ENCODE measurements at places on chromosomes 1 and 21.

GRCh38 chr1:207311888-207312603 lies 9.4 kb upstream of the CD55 start:
- no peak overlapping the region for H3K4me3 ChIP-seq
- no peaks in the 10 kb centered on the region for H3K4me1 ChIP-seq
- H3K27me3 ChIP-seq = no peaks in the 10 kb centered on the region
- no peak for DNase-seq
- H3K36me3 ChIP-seq = no peaks in the 10 kb centered on the region

GRCh38 chr1:243440406-243440805 lies 184.6 kb downstream of the SDCCAG8 start:
- H3K4me1 ChIP-seq = no peaks in the 10 kb centered on the region
- no peaks in the 10 kb centered on the region for H3K27me3 ChIP-seq
- no peak for DNase-seq
- H3K27ac ChIP-seq = no peak overlapping the region
- no peaks in the 10 kb centered on the region for H3K36me3 ChIP-seq

DNA sequence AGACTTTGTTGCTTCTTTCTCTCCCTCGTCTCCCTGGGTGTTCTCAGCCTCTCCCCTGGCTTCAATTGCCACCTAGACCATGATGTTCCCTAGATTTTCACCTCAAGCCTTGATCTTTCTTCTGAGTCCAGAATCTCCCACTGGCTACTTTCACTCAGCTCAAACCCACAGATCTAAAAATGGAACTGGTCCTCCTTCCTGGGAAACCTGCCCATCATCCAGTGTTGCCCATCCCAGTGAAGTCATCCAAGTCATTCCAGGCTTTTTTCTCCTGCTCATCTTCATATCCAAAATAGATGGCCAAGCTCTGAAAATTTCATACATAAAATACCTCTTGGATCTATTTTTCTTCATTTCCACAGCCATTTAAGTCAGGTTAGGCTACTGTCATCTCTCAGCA lies 347.4 kb downstream of the KCNH1 start:
- H3K4me3 ChIP-seq = no peak overlapping the region
- H3K27me3 ChIP-seq = no peaks in the 10 kb centered on the region
- no peaks in the 10 kb centered on the region for H3K4me1 ChIP-seq
- no peak overlapping the region for H3K27ac ChIP-seq
- H3K36me3 ChIP-seq = no peaks in the 10 kb centered on the region

GRCh38 chr1:158117854-158118704 lies 62.6 kb upstream of the CD1D start:
- no peaks in the 10 kb centered on the region for H3K4me1 ChIP-seq
- no peaks in the 10 kb centered on the region for H3K36me3 ChIP-seq
- DNase-seq = peak; percentile 72

GRCh38 chr21:35943752-35944151 lies 116.6 kb downstream of the SETD4 start:
- DNase-seq = no peak
- no peaks in the 10 kb centered on the region for H3K36me3 ChIP-seq
- H3K27ac ChIP-seq = no peak overlapping the region
- H3K4me1 ChIP-seq = no peaks in the 10 kb centered on the region

GRCh38 chr1:170461291-170461747 lies 70.6 kb upstream of the GORAB start:
- H3K27me3 ChIP-seq = no peaks in the 10 kb centered on the region
- no peak overlapping the region for H3K4me3 ChIP-seq
- DNase-seq = no peak
- no peaks in the 10 kb centered on the region for H3K4me1 ChIP-seq
- H3K27ac ChIP-seq = no peak overlapping the region

DNA sequence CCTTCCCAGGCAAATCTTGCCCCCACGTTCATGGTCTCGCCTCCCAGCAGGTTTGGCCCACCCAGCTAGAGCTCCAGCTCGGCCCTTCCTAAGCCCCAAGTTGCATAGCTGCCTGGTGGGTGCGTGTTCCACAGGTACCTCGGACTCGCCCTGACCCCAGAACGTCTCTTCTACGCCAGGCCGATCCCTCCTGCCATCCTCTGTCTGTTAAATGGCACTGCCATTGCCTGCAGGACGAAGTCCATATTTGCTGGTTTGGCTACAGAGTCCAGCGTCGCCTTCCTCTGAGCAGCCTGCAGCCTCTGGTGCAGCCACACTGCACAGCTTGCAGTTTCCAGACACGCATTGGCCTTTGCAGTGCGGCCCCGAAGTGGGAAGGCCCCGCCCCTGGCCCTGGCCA lies 228.1 kb downstream of the SDCCAG8 start:
- no peak for DNase-seq
- H3K27me3 ChIP-seq = no peaks in the 10 kb centered on the region
- H3K4me1 ChIP-seq = no peaks in the 10 kb centered on the region
- no peak overlapping the region for H3K4me3 ChIP-seq

- H3K4me3 ChIP-seq = peak overlapping the region; percentile 99
- peaks cover 9% of the 10 kb centered on the region for H3K36me3 ChIP-seq
- no peaks in the 10 kb centered on the region for H3K4me1 ChIP-seq
- peak overlapping the region; percentile 93 for H3K27ac ChIP-seq
Observed at GRCh38 chr1:236524142-236524894, 536 bp downstream of the LGALS8 start.

DNA sequence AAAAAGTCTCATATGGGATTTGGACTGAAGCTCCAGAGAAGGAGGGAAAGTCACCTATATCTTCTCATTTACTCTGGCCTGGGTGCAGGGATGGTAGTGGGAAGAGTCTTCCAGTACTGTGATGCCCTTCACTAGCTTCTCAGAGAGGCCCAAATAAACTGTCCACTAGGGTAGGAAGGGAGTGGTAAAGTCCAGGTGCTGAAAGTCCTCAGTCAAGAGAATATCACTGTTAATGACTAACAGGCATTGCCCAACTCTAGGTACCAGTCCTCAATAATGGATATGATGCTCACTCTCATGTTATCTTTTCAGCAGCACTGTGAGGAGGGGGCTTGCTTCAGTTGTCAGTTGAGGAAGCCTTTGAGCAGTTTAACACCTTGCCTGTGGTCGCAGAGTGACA lies 64.0 kb downstream of the LHX8 start:
- no peaks in the 10 kb centered on the region for H3K4me1 ChIP-seq
- H3K27me3 ChIP-seq = no peaks in the 10 kb centered on the region
- H3K36me3 ChIP-seq = no peaks in the 10 kb centered on the region

DNA sequence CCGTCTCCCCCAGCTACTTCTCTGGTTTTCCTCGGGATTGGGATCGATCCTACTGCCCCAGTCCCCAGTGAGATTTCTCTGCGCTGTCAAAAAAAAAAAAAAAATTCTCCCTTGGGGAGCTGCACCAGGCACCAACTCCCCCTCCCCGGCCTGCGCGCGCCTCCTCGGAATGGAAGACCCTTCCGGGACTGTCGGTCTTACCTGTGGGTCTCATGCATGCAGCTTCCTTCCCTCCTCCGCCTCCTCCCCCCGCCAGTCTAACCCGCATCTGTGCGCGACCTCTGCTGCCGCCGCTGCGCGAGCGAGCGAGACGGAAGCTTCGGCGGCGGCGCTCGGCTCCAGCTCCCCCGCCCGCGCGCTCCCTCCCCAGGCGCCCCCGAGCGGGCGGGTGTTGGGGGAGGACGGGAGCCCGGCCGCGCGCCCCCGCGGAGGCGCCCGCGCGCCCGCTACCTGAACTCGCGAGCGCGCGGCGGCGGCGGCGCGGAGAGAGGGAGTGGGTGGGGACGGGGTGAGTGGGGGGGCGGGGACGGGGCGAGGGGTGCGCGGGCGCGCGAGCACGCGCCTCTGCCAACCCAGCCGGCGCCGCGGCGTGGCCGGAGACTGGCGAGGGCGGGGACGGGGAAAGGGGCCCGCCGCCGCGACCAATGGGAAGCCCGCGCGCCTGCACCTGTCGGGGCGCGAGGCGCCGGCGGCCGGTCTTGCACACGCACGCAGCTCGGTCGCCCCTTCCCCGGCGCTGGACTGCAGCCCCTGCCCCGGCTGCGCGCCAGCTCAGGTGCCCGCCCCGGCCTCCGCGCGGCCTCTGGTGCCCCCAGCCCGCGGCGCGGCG lies at the start of gene SUSD4:
TSS of gene SUSD4 (minus strand) at position 321 of the 829 bp plus-strand sequence. CDS start 751 bp downstream, outside the sequence.
- H3K27me3 ChIP-seq = no peaks in the 10 kb centered on the region
- no peaks in the 10 kb centered on the region for H3K4me1 ChIP-seq
- H3K4me3 ChIP-seq = peak within 1 kb of the TSS; percentile 36
- peak; percentile 90 for DNase-seq
- no peak within 1 kb of the TSS for H3K27ac ChIP-seq

GRCh38 chr1:238562341-238562740 lies 671.6 kb upstream of the ZP4 start:
- no peaks in the 10 kb centered on the region for H3K4me1 ChIP-seq
- no peak for DNase-seq
- H3K36me3 ChIP-seq = no peaks in the 10 kb centered on the region
- no peaks in the 10 kb centered on the region for H3K27me3 ChIP-seq

DNA sequence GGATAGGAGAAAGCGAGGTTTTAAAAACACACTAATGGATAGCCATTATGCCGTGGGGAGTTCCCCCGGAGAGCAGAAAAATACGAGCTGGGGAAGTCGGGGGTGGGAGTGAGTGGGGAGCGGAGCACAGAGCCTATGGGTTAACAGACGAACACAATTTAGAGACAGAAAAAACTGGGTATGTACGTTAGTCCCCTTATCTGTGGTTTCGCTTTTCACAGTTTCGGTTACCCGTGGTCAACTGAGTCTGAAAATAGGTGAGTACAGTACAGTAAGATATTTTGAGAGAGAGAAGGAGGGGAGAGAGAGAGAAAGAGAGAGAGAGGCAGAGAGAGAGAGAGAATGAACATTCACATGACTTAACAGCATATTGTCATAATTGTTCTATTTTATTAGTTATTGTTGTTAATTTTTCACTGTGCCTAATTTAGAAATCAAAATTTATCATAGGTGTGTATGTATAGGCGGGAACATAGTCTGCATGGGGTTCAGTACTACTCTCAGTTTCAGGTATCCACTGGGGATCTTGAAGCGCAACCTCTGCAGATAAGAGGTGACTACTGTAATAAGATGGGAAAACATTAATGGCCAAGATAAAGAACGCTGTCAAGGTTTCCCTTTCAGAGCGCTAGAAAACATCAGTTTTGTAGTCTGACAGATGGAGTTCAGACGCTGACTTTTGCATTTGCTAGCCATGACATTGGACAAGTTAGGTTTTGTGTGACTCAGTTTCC lies 125.6 kb upstream of the LMO4 start:
- DNase-seq = no peak
- no peaks in the 10 kb centered on the region for H3K27me3 ChIP-seq
- H3K27ac ChIP-seq = no peak overlapping the region
- no peak overlapping the region for H3K4me3 ChIP-seq
